ENCODE measurements at places on chromosomes 12 and 14.

DNA sequence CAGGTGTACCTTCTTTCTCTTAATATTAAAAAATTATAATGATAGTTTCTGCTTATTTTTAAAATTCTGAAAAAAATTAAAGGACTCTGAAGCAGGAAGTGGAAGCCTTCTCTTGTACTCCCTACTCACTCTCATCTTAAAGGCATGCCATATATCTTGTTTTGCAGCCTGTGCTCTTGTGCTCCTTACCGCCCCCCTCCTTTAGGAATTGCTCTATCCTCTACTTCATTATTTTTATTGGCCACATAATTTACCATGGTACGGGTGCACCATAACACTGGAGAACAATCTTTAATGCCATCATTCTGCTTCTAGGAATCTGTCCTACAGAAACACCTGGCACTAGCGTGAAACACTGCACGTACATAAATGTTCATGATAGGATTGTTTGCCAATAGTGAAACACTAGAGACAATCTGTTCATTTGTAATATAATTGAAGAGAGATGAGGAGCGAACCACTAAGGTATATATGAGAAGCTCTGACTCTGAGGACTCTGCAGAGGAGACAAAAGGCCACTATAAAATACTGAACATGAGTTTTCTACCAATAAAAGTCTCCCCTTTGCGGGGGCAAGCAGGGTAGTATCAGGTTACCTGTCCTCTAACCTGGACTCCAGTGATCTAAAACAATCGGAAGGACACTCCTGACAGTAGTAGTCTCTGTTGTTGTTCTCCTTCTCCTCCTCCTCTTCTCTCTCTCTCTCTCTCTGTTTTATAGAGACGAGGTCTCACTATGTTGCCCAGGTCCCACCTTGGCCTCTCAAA is 6.3 kb upstream of the NYNRIN start:
- DNase-seq, result no peak

DNA sequence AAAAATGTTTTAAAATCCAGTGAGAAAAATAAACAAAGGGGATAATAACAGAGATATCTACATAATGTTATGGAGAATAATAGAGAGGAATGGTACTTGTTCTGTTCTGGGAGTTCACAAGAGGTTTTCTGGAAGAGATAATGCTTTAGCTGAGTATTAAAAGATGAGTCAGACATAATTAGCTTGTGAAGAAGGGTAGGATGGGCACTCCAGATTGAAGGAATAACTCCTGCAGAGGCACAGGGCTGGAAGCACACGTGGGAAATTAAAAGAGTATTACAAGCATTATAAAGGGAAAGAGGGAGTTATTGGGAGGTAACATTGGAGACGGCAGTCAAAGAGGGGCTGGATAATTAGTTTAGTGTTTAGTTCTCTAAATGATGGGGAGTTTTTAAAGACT is 124.9 kb upstream of the BTG1 start:
- no peak for DNase-seq

- no peak for DNase-seq
These were observed 176.2 kb upstream of the NOVA1 start for GRCh38 chr14:26773906-26774593.

DNA sequence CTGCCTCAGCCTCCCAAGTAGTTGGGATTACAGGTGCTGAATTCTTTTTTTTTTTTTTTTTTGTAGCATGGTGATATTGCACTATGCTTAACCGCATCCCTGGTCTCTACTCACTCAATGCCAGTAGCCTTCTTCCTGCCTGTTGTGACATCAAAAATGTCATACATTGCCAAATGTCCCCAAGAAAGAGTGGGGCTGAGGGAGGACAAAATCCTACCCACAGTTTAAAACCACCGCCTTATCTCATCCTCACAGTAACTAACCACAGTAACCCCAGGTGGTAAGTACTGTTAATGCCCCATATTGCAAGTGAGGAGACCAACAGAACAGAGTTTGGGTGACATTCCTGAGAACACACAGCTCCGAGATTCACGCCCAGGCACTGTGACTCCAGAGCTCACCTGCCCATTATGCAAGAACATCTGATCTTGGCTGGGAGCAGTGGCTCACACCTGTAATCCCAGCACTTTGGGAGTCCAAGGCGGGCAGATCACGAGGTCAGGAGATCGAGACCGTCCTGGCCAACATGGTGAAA is 19.6 kb downstream of the MORN3 start:
- no peak for DNase-seq

GRCh38 chr12:22670762-22671161 is 45.8 kb downstream of the ETNK1 start:
- no peak for DNase-seq

DNA sequence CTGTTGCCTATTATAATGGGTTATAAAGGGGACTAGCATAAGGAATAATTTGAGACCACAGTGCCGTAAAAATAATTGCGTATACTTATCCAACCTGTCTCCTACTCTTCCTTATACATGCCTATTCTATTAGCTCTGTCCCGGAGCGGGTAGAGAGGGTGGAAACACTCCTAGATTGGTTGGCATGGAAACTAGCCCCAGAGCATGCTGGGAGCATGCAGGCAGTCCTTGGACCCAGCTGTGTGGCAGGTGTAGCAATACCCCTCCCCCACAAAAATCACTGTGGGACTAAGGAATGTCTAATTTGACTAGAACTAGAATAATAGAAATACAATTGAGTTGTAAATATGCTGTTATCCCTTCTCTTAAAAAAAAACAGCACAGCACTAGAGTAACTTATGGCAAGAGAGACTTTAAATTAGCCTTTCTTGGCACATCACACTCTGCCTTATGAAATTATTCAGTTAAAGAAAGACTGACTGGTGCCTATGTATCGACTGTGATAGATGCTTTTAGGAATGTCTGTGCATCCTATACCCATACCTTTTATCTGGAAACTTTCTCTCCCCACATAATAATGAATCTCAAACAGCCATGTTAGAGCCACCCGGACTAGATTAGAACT is 244.0 kb upstream of the DAAM1 start:
- DNase-seq, result no peak

DNA sequence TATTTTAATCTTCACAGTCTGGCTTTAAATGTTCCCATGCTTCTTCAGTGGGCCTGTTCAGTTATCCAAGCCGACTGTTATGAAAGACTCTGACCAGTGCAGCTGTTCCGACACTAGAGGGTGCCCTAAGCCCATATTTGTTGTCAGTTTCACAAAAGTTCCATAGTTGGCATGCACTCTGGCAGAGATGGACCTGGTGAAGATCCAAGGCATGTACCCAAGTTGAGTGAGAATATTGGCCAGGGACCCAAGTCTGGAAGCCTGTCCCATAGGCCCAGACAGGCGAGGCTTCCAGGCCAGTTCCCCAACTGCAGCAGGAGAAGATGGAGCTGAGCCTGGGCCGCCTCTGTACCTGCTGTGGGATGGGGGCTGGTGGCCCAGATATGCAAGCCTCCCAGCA is 27.4 kb upstream of the GUCY2C start:
- peak; percentile 23 for DNase-seq

- no peak for DNase-seq
These were observed 482 bp upstream of the IFI27L2 start for GRCh38 chr14:94129758-94130414.

DNA sequence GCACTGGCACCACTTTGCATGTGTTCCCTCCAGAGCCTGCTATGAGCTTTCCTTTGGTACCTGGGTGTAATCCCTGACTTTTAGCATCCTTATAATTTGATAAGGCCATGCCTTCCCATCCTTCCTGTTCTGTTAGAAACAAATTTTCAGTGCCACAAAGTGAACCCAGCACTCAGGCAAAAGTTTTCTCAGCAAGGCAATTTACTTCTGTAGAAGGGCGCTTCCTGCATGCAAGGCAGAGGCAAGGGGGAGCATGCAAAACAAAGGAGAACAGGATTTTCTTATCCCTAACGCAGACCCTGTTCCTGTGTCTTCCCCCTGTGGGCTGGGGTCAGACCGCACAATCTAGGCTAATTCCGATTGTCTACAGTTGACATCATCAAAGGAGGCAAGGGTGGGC is 108.7 kb downstream of the RIN3 start:
- DNase-seq, result no peak

DNA sequence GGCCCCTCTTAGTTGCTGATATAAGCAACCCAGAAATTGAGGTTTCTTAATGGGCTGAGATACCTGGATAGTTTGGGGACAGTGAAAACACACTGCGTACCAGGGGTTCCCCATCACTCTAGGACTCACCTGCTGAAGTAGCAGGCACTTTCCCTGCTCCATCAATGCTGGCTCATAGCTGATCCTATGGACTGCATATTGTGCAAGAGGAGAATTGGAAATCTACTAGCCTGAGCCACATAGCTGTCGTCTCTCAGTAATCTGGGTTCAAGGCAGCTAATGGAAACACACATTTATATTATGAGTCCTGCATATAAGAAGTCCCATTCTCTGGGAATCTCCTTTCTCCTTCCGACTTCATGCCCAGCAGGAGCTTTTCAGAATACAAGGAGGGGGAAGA is 7.3 kb upstream of the DUSP6 start:
- DNase-seq, result no peak

DNA sequence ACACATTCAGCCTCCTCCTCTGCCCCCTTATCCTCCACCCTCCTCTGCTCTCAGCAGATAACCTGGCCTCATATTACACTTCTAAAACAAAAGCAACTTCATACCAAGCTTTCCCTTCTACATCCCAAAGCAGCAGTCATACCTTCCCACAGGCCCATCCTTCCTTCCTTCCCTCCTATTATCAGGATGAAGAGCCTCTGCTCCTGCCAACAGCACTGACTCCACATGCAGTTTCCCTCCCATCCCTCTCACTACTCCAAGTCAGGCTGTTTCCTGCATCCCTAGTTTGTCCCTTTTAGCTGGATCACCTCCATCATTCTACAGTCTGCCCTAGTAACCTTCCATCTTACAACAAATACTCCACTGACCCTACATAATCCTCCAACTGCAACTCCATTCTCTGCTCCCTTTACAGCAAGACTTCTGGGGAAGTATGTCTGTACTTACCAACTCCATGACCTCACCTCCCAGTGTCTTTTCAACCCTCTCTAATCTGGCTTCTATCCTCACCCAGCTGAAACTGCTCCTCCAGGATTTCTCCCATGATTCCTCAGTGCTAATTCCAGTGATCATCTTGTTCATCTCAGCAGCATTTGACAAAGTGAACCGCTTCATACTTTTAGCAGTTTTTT is 4.9 kb upstream of the YEATS4 start:
- no peak for DNase-seq

DNA sequence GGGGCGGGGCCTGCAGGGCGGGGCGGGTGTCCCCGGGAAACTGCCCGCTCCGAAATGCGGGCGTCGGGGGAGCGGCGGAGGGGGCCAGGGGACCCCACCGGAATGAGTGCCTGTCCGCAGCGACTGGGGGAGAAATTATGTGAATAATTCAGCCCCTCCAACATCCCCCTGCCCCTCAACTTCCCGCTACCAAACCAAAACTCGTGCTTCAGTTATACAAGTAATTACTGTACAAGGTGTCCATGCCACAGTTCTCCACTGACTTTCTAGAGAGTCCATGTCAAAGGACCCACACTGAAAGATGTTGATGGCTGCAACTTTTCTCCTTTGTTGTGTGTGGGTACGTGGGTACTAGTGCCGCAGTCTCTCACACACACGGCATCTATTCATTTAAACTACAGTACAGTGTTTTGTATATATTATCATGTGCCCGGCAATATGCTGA is 414 bp upstream of the CDK17 start:
- DNase-seq, result no peak

- peak; percentile 40 for DNase-seq
These were observed 50.9 kb upstream of the BICDL1 start for GRCh38 chr12:119938049-119938667.

- DNase-seq, result no peak
These were observed 13.0 kb downstream of the SCNN1A start for GRCh38 chr12:6362403-6362802.

GRCh38 chr12:6361834-6362233 is 13.5 kb downstream of the SCNN1A start:
- DNase-seq, result no peak

GRCh38 chr12:74624201-74624600 is 86.6 kb downstream of the ATXN7L3B start:
- no peak for DNase-seq

GRCh38 chr12:132310181-132311040 is 19.0 kb downstream of the GALNT9 start:
- DNase-seq, result no peak

DNA sequence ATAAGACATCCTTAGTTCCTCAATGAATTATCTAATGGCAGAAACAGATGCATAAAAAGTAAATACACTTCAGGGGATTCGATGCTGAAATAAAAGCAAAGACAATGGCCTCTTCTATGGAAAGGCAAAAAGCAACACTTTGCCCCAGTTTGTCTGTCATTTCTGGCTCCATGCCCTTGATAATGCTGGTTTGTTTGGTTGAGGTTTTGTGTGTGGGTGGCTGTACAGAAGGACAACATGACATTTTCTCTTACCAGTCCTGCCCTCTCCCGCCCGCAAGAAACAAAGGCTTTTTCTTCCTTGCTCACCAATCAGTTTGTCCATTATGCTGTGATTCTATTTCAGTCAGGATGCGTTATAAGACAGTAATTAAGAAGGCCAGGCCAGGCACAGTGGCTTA is 18.1 kb upstream of the WDR89 start:
- no peak for DNase-seq

GRCh38 chr12:130945786-130946492 is 7.8 kb upstream of the ADGRD1 start:
- DNase-seq, result no peak

- DNase-seq, result no peak
These were observed 10.7 kb downstream of the MYO1A start for GRCh38 chr12:57039016-57039798.

GRCh38 chr12:92365333-92365732 is 219.7 kb upstream of the BTG1 start:
- no peak for DNase-seq

DNA sequence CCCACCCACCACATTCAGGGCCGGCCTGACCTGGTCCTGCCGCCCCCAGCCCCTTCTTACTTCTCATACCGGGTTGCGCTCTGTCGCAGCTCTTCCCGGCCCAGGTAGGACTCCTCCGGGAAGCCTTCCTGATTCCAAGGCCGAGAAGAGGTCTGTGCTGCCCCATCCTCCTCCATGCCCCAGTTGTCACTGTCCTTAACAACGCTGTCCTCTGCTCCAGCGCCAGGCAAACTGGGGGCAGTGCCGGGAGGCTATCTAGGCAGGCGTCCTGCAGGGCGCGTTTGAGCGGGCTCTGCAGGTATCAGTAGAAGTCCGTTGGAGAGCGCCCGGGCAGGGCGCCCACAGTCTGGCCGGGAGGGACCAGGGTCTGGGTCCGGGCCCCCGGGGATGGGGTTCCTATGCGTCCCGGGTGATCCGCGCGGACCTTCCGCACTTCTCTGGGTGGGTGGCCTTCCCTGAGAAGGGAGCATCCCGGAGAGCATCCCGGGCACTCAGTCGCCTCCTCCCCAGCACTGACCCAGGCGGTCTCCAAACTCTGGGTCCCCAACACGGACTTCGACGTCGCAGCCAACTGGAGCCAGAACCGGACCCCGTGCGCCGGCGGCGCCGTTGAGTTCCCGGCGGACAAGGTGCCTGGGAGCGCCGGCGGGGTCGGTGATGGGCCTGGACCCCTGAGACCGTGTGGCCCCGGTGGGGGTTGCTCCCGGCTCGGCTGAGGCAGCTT is 900 bp downstream of the AMN start:
- no peak for DNase-seq

GRCh38 chr12:49357103-49357678 is 10.1 kb upstream of the SPATS2 start:
- DNase-seq, result no peak

Data from omental fat pad (tissue), 4 donors.